Gastroesophageal sphincter (tissue), 4 donors: ENCODE measurements at places on chromosomes 12 and 14. TPM values are rescaled to one million over a fixed set of nuclear protein-coding genes. Genes with fewer than 3 reads are reported as not detected.
A peak's percentile ranks its signal among the peaks of the same experiment; 100 is the strongest.

DNA sequence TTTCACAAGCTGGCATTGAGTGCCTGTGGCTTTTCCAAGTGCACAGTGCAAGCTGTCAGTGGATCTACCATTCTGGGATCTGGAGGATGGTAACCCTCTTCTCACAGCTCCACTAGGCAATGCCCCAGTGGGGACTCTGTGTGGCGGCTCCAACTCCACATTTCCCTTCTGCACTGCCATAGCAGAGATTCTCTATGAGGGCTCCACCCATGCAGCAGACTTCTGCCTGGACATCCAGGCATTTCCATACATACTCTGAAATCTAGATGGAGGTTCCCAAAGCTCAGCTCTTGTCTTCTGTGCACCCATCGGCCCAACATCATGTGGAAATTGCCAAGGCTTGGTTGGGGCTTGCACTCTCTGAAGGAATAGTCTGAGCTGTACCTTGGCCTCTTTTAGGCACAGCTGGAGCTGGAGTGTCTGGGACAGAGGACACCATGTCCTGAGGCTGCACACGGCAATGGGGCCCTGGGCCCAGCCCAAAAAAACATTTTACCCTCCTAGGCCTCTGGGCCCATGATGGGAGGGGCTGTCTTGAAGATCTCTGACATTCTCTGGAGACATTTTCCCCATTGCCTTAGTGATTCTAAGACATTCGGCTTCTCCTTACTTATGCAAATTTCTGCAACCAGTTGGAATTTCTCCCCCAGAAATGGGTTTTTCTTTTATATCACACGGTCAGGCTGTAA, 313.3 kb upstream of the SFSWAP start:
- no peak for ATAC-seq

DNA sequence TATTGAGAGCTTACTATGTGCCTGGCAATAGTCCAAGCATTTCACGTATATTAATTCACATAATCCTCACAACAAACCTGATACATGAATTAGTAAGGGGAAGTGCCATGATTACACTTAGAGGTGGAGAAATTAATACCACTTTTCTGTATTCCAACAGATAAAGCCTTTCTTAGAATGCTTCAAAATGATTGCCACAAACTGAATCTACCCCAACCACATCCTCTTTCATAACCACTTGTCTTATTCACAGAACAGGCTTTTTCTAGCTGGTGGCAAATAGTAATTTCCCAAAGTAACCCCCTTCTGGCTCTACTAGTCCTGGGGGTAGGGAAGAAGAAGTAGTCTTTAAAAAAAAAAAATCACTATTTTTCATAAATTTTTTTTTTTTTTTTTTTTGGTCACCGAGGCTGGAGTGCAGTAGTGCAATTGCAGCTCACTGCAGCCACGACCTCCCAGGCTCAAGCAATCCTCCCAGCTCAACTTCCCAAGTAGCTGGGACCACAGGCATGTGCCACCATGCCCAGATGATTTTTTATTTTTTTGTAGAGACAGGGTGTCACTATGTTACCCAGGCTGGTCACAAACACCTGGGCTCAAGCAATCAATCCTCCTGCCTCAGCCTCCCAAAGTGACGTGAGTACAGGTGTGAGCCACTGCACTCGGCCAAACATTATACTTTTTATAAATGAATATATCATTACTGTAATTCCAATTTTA, 59.0 kb upstream of the ARID2 start:
- no peak for ATAC-seq

DNA sequence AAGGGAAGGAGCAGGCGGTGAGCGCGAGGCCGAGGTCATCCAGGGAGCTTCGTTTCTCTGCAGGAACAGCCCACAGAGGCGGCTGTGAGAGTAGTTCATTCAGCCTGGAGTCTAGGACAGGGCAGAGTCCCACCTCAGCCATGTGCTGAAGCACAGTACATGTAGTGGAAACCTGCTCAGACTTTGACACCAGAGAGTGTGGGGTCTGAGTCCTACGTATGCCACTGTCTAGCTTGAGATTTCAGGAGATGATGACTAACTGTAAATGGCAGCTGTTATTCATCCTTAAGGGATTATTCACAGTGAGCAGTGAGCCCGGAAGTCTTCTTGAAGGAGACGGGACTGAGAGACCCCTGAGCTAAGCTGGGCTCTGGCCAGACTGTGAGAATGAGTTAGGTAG, 938 bp upstream of the SLC6A13 start:
- ATAC-seq = no peak

DNA sequence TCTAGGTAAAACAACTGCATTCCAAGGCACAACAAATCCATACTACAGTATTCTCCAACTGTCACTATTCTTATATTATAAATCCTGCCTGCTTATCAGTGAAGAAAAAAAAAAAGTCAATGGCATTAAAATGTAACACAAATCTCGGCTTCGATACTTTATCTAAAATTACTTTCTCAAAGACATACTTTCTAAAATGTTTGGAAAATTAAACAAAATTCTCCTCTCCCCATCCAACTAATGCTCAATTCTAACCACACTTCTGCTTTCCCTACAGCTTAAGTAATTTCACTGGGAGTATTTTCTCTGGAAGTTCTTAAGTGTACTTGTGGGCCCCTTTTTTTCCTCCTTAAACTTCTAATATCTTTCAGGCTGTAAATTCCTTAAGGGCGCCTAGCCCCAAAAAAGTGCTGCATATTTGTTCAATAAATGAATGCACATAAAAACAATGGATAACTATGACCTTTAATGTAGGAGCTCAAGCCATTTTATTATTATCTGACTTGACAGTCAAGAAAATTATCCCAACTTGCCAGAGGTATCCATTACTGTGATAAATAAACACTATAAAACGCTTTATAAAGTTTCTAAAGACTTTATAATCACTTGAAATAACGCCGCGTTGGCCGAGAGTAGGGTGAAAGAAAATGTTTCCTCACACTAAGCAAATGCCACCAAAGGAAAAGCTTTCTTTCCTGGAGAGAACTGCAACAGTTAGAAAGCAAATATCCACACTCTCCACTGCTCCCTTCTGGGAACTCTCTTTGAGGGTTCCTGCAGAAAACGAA, 977 bp downstream of the HEATR5A start:
- ATAC-seq = no peak

- no peak for ATAC-seq
These were observed 63.8 kb downstream of the RIN3 start for GRCh38 chr14:92577321-92577742.

DNA sequence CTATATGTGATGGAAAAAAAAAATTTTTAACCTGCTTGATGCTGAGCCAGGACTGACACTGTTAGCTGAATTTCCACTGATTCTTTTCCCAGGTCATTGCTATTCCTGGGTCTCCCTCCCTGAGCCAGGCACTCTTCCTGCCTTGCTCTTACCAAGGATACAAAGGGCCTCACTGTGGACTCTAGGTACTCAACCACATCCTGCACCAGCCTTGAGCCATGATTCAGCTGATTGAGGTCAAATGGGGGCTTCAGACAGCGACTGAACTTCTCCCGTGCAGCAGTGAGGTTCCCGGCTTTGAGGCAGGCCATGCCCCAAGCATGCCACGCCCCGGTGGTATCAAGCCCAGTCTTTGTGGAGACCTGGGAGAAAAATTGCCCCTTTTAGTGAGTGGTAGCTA, 54.3 kb downstream of the ZFYVE26 start:
- no peak for ATAC-seq

- peak; percentile 85 for ATAC-seq
These were observed 123.3 kb downstream of the SSPN start for GRCh38 chr12:26318661-26319068.

DNA sequence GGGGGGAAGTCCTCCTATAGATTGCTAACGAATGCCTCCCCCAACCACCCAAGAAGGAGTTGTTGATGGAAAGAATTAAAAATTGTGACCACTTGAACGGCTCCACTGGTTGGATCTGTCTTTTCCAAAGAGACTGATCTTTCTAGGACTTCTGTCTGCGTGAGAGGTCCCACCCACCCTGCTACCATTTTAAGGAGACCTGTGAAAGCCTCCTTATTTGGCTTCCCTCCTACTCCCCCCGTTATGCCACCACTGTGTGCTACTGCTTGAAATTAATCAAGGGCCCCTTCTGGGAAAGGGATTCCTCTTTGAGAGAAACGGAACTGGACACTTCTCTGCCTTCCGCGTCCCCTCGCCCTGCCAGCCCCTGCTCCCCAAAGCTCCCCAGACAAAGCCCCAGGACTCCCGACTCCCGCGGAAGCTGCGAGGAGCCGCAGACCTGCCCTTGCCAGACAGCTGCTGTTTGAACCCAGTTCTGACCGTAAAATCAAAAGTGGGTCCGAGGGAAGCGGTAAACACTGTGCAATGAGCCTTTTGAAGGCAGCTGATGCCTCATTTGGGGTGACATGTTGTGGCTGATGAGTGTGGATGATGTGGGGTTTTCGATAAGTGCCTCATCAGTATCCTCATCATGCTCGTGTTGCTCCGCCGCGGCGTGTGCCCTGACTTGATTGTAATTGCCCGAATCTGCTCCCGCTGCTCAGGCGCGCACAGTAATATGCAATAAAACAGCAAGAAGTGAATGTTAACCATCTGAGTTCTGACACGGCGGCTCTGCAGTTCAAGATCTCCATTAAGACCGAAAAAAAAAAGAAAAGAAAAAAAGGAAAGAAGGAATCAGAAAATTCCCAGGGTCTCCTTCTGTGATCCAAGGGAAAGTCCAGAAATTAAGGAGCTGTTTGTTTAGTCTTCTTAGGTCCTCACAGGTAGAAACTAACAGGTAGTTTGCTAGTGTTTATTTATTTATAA, 48.2 kb downstream of the MBIP start:
- ATAC-seq = no peak

DNA sequence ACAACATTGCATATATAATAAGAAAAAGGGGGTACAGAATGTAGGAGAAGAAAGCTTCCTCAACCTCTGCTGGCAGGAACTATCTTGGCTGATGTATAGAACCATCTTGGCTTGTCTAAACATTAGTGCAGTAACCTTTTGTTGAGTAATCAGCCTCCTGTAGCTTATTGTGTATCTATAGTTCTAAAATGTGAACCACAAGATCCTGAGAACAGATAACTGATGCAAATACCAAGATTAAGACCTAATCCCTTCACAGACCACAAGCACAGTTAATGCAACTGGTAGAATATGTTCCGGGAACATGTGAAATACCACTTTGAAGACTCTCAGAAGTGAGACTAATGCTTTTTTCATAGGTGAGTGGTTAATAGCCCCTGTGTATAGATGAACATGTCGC, 50.7 kb upstream of the KCNC2 start:
- ATAC-seq = no peak

DIO3 gene
- total RNA-seq = 0.73 TPM

HEATR5A gene
- 33.8 TPM for total RNA-seq
